ENCODE measurements at places on chromosomes 13 and 19. TPM values are rescaled to one million over a fixed set of nuclear protein-coding genes. Genes with fewer than 3 reads are reported as not detected.

DNA sequence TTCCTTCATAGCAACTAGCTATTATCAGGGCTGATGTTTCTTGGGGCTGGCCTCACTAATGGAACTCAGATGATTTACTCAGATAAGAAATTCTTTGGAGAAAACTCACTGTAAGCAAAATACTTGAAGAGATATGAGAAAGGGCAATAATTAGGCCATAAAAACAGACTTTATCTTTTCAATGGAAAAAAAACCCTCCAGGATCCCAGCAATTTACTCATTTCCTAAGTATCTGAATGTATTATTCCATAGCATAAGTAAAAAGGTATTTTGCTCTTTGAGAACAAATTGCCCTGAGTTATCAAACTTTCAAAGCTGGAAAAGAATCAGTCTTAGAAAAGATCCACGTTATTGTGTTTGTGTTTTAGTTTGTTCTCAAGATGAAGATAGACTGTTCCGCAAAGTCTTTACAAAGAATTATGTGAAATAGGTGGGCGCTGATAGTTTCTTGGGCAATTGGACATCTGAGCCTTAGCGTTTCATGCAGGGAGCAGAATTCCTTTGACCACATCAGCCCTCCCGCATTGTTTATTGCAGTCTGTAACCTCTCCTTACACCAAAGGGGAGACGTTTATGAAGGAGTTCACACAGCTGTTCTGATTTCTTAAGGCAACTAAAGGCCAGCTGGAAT, 29.1 kb upstream of the CSNK1A1L start:
- no peaks in the 10 kb centered on the region for H3K27me3 ChIP-seq
- no peak for DNase-seq
- H3K27ac ChIP-seq = no peak overlapping the region
- no peaks in the 10 kb centered on the region for H3K4me1 ChIP-seq

The VSTM1 gene
- total RNA-seq = not detected

The SYCN gene
- total RNA-seq = not detected

The RPL28 gene
- total RNA-seq = 398 TPM

Measured in tibial nerve (tissue), 4 donors.